ENCODE measurements at places on chromosomes 1 and 21.
A peak's percentile ranks its signal among the peaks of the same experiment; 100 is the strongest.

- DNase-seq = no peak
These were observed 20.9 kb upstream of the LRP8 start for GRCh38 chr1:53348486-53349368.

GRCh38 chr1:77794550-77794949 lies 15.1 kb downstream of the MIGA1 start:
- no peak for DNase-seq

DNA sequence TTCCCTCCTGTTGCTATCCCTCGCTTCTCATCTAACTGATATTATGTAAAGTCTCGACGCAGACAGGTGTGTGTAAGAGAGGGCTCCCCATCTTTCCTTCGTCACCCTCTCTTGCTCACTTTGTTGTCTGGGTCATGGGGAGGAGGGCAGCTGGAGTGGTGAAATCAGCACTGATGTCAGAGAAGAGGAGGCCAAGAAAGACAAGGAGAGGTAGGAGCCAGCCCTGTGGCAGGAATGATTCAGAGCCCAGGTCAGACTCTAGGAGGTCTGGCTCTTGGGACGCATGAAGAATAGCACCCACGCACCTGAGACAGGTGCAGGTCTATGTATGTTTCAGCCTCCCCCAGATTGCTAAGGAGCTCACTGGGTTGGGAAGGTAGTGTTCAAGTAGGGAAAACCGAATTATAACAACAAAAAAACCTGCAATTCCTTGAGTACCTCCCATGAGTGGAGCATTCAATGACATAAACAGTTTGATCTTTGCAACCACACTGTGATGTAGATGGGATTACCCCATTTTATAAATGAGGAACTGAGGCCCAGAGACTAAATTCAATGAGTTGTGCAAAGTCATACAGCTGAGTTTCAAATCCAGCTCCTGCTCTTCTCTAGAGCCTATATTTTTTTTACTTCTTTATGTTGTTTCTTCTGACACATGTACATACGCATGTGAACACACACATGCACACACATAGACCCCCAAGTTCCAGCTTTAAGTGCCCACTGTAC lies 10.4 kb downstream of the NUAK2 start:
- DNase-seq = no peak

- DNase-seq = no peak
These were observed 829 bp upstream of the HES2 start for GRCh38 chr1:6420454-6421042.

GRCh38 chr1:117201808-117202207 lies 8.9 kb downstream of the VTCN1 start:
- DNase-seq = no peak

DNA sequence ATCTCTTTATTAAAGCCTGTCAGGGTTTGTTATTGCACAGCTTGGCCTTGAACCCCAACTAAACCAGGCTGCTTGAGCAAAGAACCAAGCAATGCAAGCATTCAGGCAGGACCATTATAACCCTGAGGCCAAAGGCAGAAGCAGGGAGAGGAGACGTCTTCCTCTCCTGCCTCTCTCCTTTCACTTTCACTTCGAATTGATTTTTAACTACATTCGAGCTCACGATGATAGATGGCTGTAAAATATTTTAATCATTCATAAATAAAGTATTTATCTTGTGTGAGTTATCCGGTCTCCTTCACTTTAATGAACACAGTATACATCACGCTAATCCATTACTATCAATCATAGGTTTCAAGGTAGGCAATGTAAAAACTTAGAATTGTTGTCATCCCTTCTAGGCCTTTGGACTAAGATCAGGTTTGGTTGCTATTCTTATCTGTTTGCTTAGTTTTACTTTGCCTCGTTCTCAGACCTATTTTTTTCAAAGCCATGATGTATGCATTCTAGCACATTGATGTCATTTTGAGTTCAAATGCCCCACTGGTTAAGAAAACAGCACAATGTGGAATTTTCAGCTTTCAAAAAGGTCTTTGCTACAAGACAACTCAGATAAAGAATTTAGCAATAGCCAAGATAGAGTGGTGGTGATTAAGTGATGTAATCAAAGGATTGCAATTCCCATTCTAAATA lies 480.2 kb upstream of the RUNX1 start:
- no peak for DNase-seq

DNA sequence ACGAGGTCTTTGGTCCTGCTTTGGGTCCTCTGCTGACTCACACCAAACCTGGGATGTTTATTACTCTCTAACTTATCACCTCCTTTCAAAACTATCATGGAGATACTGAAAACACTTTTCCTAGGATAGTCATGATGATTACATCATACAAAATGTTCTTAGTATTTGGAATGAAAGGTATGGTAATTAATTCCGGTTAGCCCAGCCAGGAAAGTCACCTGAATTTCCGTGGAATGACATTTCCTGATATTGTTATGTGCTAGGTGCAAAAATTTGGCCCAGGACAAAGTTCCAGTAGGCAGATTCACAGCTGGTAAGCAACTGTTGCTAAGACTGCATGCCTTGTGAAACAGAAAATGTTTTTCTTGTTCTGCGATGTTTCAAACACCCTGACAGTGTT lies 203.4 kb downstream of the ZNF648 start:
- no peak for DNase-seq

DNA sequence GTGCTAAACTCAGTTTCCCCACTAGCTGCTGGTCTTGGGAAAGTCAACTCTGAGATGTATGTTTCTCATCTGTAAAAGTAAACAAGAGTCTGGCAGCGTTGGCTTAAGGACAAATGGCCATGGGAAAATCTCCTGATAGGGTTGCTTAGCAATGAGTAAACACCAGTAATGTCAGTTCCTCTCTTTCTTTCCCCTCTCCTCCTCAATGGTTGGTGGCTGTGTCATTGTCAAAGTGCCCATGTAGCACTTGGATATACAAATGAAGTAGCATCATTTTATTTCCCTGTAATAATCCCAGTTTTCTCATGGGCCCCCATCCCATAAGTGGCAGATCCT lies 2.2 kb upstream of the FYB2 start:
- no peak for DNase-seq

DNA sequence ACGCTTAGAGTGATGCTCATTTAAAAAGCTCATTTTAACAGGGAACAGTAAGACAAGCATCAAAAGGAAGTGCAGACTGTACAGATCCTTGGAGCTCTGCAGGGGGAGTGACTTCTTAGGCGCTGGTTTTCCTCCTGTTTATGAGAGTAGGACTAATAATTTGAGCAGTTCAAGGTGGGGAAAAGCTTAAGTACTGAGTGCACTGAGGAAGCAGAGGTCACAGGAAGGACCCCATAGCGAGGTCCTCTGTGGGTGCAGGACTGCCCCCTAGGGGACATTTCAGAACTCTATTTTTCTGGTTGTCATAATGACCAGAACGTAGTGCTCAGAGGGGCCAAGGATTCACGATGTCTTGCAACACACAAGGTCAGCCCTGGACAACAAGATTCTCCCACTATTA lies 112.1 kb downstream of the HLCS start:
- peak; percentile 7 for DNase-seq

GRCh38 chr1:209062081-209062620 lies 521.4 kb upstream of the CAMK1G start:
- DNase-seq = no peak

- DNase-seq = peak; percentile 44
These were observed 577 bp downstream of the IKBKE start for GRCh38 chr1:206470692-206471414.

DNA sequence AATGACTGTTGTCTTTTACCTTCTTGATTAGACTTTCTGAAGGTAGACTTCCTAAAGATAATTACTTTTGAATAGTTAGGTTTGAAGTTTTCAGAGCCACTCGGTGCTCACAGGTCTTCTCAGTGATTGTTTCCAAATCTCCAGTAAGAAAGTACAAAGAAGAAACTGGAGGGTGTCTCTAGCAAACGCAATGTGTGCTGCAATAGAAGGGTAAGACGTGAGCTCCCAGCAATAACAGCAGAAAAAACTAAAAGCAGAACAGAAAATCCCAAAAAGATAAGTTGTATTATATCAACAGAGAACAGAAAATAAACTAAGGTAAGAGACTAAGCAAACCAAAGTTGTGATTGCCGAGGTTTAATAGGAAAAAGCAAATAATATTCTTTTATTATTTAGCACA lies 1.8 kb downstream of the CTTNBP2NL start:
- no peak for DNase-seq

DNA sequence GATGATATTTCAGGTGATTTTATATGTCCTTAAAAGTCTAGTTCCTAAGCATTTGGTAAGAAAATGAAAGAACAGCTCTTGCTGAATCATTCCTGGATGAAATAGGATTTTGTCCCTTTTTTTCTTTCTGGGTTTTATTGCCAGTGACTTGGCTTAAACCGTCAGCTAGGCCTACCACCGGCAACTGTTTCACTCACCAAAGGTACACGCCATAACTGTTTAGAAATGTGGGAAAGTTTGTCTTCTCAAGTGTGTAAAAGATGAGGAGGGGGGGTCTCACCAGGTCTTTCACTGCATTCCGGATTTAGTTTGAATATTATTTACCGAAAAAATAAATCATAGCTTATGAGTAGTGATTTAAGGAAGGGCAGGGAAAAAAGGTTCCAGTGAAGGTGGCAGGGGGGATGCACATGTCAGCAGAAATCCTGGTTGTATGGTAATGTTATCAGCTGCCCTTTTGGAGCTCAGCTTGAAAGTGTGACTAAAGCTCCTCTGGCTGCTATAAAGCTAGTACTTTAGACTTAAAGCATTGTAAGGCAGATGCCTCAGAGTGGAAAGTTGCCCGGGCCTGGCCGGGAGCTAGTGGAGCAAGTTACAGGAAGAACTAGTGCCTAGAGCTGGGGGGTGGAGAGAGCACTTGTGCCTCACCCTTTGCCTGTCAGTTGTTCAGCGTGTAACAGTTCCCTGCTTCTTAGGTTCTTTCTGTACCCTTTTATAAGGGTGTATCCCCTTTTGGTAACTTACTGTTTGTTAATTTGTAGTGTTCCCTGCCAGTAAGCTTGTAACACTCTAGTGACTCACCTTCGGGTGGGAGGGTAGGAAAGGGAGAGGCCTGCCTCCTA lies 3.1 kb downstream of the ATP1A1 start:
- DNase-seq = no peak

DNA sequence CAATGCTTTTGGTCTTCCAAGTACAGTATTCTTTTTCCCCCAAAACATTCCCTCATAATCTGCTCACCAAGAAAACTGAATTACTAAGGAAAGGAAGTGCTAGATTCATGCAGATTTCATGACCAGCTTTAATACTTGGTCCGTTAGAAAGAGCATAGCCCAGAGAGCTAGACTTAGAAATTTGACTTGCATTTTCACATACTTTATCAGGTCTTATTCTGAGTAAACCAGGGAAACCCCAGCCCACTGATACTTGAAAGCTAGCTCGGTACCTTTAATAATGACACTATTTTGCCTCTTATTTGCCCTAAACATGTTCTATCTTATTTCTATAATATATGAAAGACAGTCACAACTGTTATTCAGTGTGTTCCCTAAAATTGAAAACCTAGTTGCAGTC lies 204.5 kb downstream of the TTLL7 start:
- no peak for DNase-seq

DNA sequence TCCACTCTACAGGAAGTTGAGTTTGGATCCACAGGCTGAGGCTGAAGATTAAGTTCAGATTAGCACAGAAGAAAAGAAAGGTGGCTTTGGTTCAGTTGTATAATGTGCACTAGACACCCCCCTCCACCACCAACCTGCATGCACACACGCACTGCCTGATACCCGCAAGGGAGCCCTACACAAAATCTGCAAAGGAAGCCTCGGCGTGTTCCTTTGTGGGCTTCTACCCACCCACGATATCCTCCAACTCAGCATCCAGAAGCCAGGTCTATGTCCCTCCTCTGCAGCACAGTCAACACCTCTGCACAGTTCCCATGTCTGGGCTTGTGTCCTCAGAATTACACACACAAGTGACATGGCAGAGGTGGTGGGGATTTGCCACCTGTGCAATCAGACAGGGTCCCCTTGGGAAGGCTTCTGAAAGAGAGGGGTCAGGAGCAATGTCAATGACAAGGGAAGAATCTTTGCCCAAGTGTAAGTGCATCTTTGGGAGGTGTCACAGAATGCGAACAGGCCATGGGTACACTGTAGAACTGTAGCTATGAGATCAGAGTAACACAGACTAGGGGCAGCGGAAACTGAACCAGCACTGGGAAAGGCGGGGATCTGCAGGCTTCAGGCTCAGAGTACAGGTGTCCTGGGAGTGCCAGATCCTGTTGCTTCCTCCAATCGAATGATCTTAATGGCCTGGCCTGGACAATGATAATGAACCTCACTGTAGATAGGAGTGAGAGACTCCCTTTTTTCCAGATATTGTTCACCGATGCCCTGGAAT lies 148.6 kb upstream of the ETV3 start:
- DNase-seq = no peak

GRCh38 chr1:156554971-156555370 lies 17.4 kb downstream of the IQGAP3 start:
- DNase-seq = no peak

DNA sequence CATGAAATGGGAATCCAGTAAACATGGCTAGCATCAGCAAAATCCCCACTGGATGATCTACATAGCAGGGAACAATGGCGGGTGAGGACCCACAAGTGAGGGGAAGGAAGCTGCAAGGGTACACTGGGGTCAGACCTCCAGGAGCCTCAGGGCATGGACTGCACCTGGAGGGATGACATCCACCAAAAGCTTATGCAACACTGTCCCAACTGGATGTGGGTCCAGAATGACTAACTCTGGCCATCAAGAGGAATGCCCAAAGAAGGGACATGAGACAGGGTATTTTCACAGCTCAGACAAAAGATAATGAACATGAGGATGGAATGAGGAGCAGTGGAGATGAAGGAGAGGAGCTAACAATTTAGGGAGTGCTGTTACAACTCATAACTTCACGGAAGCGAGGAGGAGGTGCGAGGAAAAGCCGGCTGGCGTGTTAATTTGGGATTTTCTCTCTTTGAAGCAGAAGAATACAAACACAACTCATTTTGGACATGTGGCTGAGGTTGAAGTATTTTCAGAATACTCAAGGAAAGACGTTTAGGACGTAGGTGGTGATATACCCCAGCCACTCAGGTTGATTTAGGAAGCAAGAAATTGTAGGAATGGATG lies 5.7 kb downstream of the HLCS start:
- no peak for DNase-seq

DNA sequence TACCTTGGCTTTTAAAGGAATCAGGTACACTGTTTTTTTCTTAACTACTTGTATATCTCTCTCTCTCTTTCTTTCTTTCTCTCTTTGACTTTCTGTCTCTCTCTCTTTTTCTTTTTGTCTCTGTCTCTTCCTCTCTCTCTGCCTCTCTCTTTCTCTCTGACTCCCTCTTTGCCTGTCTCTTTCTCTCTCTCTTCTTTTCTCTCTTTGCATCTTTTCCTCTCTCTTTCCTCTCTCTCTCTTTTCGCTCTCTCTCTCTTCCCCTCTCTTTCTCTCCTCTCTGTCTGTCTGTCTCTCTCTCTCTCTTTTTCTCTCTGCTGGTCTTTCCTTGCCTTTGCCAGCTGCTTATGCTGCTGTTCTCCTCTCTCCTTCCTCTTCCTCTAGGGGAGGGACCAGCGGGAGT lies 143.2 kb downstream of the TRIM33 start:
- no peak for DNase-seq

- no peak for DNase-seq
These were observed 22.4 kb upstream of the PADI2 start for GRCh38 chr1:17141441-17142197.

Data from stimulated activated CD8-positive, alpha-beta memory T cell treated with anti-CD3 and anti-CD28 coated beads, Interleukin-2, amount 100 ng/mL, for 48 hours (primary cell).